Adrenal gland (tissue), 19 donors: ENCODE measurements at places on chromosomes 1 and 21. TPM values are rescaled to one million over a fixed set of nuclear protein-coding genes. Genes with fewer than 3 reads are reported as not detected.

- no peak for DNase-seq
- no peak overlapping the region for H3K27ac ChIP-seq
- H3K27me3 ChIP-seq: no peaks in the 10 kb centered on the region
- no peak overlapping the region for H3K4me3 ChIP-seq
- peaks cover 25% of the 10 kb centered on the region for H3K4me1 ChIP-seq
Measured at GRCh38 chr1:6491966-6492365, 499 bp upstream of the PLEKHG5 start.

GRCh38 chr1:94236630-94237290 lies 624 bp downstream of the ARHGAP29 start:
- H3K4me1 ChIP-seq: no peaks in the 10 kb centered on the region
- H3K27ac ChIP-seq: peak overlapping the region; percentile 33
- no peak for DNase-seq
- peaks cover 22% of the 10 kb centered on the region for H3K27me3 ChIP-seq
- H3K36me3 ChIP-seq: no peaks in the 10 kb centered on the region

DNA sequence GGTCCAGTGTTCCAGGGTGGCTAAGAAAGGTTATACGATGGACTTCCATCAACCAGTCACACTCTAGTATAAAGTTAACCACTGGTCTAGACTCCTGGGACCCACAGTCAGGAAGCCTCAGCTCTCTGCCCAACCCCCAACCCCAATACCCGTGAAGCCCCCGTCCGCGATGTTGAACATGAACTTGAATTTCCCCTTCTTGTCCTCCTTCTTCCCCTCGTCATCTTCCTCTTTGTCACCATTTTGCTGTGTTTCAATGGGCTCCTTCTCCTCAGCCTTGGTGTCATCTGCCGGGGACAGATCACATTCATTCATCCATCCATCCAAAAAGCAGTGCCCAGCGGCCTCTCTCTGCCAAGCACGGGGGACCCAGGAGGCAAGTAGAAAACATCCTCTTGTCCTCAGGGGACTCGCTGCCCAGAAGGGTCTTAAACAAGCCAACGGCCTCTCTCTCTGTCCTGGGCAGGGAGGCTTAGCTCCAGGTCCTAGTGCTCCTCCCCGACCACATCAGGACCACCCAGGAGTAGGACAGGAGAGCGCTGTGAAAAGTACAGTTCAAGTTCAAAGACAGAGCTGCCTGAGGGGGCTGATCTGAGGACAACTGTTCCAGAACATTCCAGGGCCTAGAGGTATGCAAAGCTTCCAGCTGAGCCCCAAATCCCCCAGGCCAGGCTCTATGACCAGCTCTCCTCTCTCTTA lies 66.5 kb downstream of the KCNAB2 start:
- no peak overlapping the region for H3K4me3 ChIP-seq
- no peak overlapping the region for H3K27ac ChIP-seq
- peaks cover 3% of the 10 kb centered on the region for H3K27me3 ChIP-seq

GRCh38 chr1:191261111-191261510 lies 783.4 kb upstream of the BRINP3 start:
- no peaks in the 10 kb centered on the region for H3K27me3 ChIP-seq
- H3K4me1 ChIP-seq: no peaks in the 10 kb centered on the region
- DNase-seq: no peak
- no peaks in the 10 kb centered on the region for H3K36me3 ChIP-seq

DNA sequence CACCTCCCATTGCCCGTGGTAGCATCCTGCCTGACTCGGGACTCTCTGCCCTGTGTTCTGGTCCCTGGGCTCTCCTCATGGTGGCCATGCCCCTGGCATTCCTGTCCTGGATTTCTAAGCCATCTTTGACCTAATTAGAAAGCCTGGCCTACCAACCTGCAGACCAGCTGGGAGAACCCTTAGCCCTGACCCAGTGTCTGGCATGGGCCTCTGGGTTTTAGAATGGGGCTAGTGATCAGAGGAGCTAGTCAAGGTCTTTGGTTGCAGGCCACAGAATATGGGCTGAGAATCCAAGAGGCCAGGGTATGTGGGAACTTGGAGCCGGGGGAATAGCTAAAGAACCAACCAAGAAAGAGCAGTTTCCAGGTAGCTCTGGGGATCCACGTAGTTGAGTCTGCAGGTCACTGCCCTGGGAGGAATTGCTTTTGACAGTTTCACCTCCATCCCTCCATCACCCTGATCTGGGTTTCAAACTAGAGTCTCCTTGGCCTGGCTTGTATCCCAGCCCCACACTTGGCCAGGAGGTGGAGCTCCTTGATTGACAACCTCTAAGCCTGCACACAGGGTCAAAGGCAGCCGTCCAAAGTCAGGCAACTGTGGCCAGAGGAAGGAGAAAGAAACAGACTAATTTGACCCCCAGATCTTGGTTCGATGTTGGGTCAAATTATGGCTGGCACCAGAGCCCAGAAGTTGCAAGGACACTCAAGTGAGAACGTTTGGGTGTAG lies 54.7 kb upstream of the ABCG1 start:
- no peaks in the 10 kb centered on the region for H3K36me3 ChIP-seq
- peak; percentile 71 for DNase-seq
- H3K27ac ChIP-seq: no peak overlapping the region
- H3K4me1 ChIP-seq: no peaks in the 10 kb centered on the region

GRCh38 chr1:231924180-231924579 lies 297.6 kb downstream of the DISC1 start:
- H3K4me3 ChIP-seq: no peak overlapping the region
- H3K27ac ChIP-seq: no peak overlapping the region
- no peaks in the 10 kb centered on the region for H3K36me3 ChIP-seq
- H3K4me1 ChIP-seq: no peaks in the 10 kb centered on the region
- no peaks in the 10 kb centered on the region for H3K27me3 ChIP-seq

DNA sequence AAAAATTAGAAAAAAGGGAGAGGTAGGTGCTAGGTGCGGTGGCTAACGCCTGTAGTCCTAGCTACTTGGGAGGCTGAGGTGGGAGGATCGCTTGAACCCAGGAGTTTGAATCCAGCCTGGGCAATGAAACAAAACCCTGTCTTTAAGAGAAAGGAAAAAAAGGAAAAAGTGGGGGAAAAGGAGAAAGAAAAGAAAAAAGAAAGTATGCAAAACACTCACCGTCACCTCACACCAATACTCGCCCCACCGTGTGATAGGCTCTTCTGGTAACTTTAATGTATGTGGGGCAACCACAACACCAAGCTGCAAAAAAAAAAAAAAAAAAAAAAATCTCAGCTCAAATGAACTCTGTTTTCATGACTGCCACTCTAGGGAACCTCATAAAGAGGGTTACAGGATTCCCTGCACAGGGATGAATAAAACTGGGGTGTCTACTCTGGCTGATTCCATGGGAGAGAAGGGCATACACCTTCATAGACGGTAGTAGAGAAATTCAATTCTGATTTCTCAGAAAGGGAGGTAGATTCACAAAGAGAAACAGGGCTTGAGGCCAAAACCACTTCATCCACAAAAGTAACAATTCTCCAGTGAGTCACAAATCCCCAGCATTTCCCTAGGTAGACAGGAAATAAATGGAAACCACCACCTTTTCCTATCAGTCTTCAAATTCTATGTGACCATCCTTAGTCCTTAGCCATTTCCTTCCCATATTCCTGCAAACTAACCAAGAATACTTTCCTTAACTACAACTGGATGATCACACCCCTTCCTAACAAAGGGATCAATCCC lies 2.5 kb downstream of the MRPL9 start:
- peaks cover 9% of the 10 kb centered on the region for H3K4me1 ChIP-seq
- no peak for DNase-seq
- no peaks in the 10 kb centered on the region for H3K27me3 ChIP-seq
- no peaks in the 10 kb centered on the region for H3K36me3 ChIP-seq
- no peak overlapping the region for H3K27ac ChIP-seq

DNA sequence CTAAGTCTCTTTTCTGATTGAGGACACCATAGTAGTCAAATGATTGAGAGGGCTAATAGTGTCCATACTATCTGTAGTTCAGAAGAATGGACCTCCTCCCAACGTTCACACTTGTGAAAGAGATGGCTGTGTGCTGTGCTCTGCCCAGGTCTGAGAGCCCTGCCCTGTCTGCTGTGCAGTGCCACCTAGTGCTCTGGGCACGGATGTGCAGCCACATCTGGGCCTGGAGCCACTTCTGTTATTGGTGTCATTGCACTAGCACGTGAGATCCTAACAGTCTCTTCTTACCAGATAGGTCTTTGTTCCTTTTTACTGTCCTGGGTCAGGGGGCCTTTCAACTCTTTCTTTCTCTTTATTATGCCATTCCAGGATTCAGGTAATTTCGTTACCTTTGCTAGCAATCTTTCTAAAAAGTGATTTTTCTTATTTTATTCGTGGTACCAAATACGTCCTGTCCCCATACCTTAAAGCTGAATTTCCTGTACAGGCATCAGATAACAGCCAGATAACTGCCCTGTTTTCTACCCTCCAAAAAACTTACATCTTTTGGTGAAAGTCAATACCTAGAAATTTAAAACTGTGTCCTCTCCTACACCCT lies 21.7 kb downstream of the INTS3 start:
- peaks cover 8% of the 10 kb centered on the region for H3K4me1 ChIP-seq
- H3K4me3 ChIP-seq: no peak overlapping the region
- peak; percentile 89 for DNase-seq
- peak overlapping the region; percentile 43 for H3K27ac ChIP-seq
- H3K36me3 ChIP-seq: peaks cover 85% of the 10 kb centered on the region

DNA sequence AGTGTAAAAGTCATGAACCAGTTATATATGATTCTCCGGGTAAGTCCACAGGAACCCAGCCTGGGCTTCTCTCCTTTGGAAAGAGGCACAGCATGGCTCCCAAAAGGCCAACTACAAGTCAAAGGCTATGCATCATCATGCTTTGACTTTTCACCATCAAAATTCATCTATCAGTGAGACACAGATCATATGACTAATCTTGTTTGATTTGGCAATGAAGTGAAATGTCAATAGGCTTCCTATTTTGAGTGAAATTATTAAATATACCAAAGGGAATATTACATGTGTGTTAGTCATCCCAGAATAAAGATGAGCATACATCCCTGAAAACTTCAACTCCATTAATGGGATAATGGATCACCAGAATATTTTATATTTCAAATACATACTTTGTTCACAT lies 83.5 kb upstream of the ADGRL2 start:
- H3K4me3 ChIP-seq: no peak overlapping the region
- no peaks in the 10 kb centered on the region for H3K36me3 ChIP-seq
- no peak overlapping the region for H3K27ac ChIP-seq
- H3K4me1 ChIP-seq: no peaks in the 10 kb centered on the region

- H3K27me3 ChIP-seq: peaks cover 37% of the 10 kb centered on the region
- no peaks in the 10 kb centered on the region for H3K36me3 ChIP-seq
- peaks cover 5% of the 10 kb centered on the region for H3K4me1 ChIP-seq
- H3K4me3 ChIP-seq: no peak overlapping the region
- no peak for DNase-seq
- H3K27ac ChIP-seq: no peak overlapping the region
Measured at GRCh38 chr1:1162597-1163537, 10.8 kb upstream of the TTLL10 start.

DNA sequence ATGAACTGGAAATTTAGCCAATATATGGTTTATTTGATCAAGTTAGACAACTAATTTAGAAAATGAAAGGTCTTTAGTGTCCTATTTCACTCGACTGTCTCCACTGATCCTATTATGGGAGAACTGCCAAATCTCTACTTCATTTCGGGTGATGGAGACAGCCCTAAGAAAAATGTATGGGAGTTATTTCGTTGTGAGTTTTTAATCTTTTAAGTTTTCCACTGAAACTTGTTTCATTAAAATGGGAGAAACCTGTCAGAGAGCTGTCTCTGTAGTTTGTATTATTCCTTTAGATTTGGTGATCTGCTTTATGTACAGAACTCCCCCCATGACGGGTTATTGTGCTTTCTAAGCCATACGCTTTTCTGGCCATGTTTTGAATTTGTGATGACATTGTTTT lies 899.7 kb downstream of the ADGRL2 start:
- DNase-seq: no peak
- no peak overlapping the region for H3K4me3 ChIP-seq
- H3K4me1 ChIP-seq: no peaks in the 10 kb centered on the region
- H3K27ac ChIP-seq: no peak overlapping the region
- no peaks in the 10 kb centered on the region for H3K36me3 ChIP-seq

GRCh38 chr1:48006264-48006663 lies 9.1 kb upstream of the TRABD2B start:
- H3K4me1 ChIP-seq: no peaks in the 10 kb centered on the region
- no peak overlapping the region for H3K27ac ChIP-seq

GRCh38 chr1:72375226-72375625 lies 92.9 kb upstream of the NEGR1 start:
- no peak overlapping the region for H3K27ac ChIP-seq
- H3K4me3 ChIP-seq: no peak overlapping the region
- DNase-seq: no peak
- no peaks in the 10 kb centered on the region for H3K27me3 ChIP-seq
- no peaks in the 10 kb centered on the region for H3K36me3 ChIP-seq
- H3K4me1 ChIP-seq: no peaks in the 10 kb centered on the region

- peak; percentile 61 for DNase-seq
- H3K36me3 ChIP-seq: no peaks in the 10 kb centered on the region
- H3K4me3 ChIP-seq: no peak overlapping the region
- no peaks in the 10 kb centered on the region for H3K27me3 ChIP-seq
- H3K27ac ChIP-seq: peak overlapping the region; percentile 37
Measured at GRCh38 chr21:25626757-25627156, 12.3 kb upstream of the JAM2 start.

GRCh38 chr1:62050165-62050564 lies 144.5 kb upstream of the L1TD1 start:
- H3K27me3 ChIP-seq: no peaks in the 10 kb centered on the region
- no peak overlapping the region for H3K4me3 ChIP-seq
- DNase-seq: no peak
- no peaks in the 10 kb centered on the region for H3K36me3 ChIP-seq

- no peak overlapping the region for H3K27ac ChIP-seq
- no peaks in the 10 kb centered on the region for H3K4me1 ChIP-seq
- no peaks in the 10 kb centered on the region for H3K36me3 ChIP-seq
- H3K27me3 ChIP-seq: no peaks in the 10 kb centered on the region
- H3K4me3 ChIP-seq: no peak overlapping the region
Measured at GRCh38 chr1:187987236-187987776, 1158.6 kb downstream of the PLA2G4A start.

DNA sequence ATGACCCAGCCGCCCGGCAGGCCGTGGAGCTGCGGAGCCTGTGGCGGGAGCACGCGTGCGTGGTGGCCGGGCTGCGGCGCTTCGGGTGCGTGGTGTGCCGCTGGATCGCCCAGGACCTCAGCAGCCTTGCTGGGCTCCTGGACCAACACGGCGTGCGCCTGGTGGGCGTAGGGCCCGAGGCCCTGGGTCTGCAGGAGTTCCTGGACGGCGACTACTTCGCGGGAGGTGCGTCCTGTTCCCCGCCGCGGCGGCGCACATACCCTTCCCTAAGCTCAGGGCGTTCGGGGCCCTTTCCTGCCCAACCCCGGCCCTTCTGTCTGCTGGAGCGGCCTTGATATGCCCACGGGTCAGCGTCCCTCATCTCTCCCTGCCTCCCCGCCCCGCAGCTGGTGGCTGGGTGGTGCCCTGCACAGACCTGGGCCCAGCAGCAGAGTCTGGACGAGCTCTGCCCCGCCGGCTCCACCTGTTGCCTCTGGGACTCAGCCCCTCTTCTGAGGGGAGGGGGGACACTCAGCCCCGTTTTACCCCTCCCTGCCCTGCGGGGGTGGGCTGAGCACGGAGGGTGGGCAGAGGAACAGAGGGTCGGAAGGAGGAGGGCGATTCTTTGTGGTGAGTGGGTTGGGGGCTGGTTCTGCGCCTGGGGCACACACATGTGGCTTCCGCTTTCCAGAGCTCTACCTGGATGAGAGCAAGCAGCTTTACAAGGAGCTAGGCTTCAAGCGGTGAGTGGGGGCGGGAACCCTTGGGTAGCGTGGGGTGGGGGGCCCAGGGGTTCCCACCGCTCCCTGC lies 688 bp downstream of the PRXL2B start:
- no peaks in the 10 kb centered on the region for H3K27me3 ChIP-seq
- peaks cover 17% of the 10 kb centered on the region for H3K4me1 ChIP-seq
- peak; percentile 57 for DNase-seq
- peak overlapping the region; percentile 56 for H3K4me3 ChIP-seq
- no peaks in the 10 kb centered on the region for H3K36me3 ChIP-seq
- H3K27ac ChIP-seq: peak overlapping the region; percentile 97

Gene RPE65
- polyA plus RNA-seq: not detected

Gene HSPB7
- polyA plus RNA-seq: 52.7 TPM

Gene FALEC
- polyA plus RNA-seq: not detected

Gene CD1E
- polyA plus RNA-seq: not detected

Gene MYCL
- 0.24 TPM for polyA plus RNA-seq

Gene ANKRD35
- 0.55 TPM for polyA plus RNA-seq
